ENCODE measurements at places on chromosomes 13 and 19.

DNA sequence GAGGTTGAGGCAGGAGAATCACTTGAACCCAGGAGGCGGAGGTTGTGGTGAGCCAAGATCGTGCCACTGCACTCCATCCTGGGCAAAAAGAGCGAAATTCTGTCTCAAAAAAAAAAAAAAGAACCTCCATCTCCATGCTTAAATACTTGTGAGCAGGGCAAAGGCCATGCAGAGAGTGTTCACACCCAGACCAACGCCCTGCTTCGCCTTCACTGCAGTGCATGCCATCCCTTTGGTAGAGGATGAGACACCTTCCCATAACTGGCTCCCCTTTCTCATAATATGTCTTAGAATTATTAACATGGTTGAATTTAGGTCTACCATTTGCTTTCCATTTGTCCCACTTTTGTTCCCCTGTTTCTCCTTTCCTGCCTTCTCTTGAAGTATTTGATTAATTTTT lies 15.4 kb downstream of the BBC3 start:
- no peak for DNase-seq

GRCh38 chr19:27993619-27994570 lies 1219.1 kb downstream of the UQCRFS1 start:
- no peak for DNase-seq

- no peak for DNase-seq
Measured at GRCh38 chr19:33285441-33285927, 16.9 kb downstream of the CEBPA start.

DNA sequence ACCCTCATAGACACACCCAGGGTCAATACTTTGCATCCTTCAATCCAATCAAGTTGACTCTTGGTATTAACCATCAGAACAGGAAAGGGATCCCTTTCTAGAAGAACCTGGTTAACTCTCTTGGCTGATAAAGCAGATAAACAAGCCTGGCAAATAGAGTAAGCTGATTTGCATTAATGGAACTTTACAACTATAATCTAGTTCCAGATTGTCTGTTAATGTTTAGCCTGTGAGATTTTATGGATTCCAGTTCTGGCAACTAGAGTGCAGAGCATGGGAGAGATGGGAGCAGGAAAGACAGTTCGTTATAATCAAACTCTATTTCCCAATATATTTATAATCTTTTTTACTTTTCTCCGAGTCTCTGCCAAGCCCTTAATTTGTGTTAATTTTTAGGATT lies 272.6 kb upstream of the KLHL1 start:
- DNase-seq = no peak

DNA sequence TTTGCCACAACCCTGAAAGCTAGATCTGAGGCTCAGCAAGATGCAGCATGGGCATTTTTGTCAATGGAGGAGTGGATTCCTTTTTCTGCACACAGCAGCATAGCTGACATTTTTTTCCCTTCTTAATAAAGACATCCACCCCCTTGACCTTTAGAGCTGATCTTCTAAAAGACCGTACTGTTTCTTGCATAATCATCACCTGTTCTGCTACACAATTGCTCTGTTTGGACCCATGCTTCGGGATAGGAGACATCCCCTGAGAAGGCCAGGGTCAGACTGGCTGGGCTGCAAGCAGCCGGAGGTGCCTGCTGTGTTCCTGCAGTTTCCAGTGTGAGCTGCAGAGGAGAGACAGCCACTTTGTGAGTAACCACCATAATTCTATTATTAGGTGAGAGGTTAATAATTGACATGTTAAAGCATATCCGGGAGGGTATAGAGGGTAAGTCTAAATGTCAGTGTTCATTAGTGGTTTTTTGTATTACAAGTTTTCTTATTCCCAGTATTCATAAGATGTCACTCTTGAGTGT lies 108.5 kb upstream of the C1QTNF9B start:
- DNase-seq = no peak

DNA sequence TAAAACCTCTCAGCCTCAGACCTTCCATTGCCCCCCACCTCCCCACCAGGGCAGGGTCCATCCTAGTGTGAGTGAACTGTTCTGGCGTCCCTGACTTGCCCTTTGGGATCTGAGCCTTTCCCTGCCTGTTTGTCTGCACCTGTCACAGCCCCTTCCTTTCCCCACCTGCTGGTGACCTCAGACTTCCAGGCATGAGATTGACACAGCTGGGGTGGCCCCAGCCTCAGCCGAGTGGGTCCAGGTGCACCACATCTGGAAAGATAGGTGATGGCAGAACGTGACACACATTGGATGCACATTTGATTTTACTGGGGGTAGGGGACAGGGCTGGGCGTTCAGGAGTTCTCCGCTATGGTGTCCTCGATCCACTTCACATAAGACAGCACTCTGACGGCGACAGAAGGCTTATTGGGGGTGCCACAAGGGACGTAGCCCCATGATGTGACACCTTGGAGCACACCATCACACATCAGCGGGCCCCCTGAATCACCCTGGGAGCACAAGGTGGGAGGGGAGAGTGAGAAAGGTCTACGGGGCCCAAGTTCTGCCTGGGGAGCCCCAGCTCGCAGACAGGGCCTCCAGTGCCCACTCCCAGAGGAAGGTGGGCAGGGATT lies 4.6 kb downstream of the KLK1 start:
- no peak for DNase-seq

DNA sequence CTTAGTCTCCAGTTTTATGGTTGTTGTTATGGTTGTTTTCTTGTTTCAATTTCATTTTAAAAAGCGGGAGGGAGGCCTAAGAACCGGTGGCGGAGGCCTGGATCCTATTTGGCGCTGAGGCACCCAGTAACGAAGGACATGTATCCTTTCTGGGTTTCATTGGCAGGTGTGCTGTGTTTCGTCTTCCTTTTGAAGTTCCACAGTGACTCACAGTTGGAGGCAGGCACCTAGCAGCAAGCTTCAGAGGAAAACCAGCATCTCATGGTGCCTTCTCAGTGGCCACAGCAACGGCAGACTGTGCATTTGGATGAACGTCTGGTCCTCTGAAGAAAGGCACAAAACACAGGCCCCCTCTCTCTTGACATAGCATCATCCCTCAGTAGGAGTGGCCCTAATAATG lies 697.2 kb downstream of the EFNB2 start:
- no peak for DNase-seq

DNA sequence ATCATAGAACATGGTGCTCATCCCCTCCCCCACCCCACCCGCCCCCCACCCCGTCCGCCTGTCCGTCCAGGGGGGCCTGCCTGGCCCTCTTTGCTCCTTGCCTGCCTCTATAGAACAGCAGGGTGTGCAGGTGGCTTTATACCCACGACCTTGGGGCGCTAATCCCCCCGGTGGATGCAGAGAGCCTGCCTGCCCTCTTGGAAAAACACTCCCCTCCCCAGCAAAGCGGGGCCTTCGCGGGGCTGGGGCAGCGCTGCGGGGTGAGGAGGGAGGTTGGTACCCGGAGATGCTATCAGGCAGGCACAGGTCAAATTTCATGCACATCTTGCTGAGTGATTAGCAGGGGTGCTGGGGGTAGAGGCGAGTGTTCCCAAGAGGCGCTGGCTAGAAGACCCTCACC lies 21.9 kb downstream of the RFX1 start:
- DNase-seq = no peak

GRCh38 chr19:28882818-28883217 lies 330.1 kb downstream of the UQCRFS1 start:
- no peak for DNase-seq

DNA sequence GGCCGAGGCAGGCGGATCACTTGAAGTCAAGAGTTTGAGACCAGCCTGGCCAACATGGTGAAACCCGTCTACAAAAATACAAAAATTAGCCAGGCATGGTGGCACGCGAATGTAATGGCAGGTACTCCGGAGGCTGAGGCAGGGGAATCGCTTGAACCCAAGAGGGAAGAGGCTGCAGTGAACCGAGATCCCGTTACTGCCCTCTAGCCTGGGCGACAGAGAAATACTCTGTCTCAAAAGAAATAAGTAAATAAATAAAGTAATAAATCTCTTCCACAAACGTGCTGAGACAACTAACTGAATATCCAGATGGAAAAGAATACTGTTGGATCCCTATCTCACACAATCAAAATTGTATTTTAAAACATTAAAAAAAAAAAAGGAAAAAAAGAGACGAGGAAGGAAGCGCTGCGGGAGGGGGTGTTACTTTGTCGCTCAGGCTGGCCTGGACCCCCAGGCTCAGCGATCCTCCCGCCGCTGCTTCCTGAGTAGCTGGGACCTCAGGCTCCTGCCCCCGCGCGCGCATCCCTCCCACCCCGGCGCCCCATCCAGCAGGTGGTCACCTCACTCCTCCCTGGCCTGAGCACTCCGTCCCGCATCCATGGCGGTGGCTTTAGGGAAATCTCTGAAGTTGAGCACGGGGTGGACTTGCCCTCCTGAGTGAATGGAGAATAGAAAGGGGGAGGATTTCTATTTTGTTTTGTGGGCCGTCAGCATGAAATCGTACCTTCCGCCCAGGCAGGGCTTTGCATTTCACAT lies 628 bp upstream of the ZNF813 start:
- DNase-seq = no peak

All from GF-D8 (cell line).